ENCODE measurements at places on chromosomes 7 and 10.

DNA sequence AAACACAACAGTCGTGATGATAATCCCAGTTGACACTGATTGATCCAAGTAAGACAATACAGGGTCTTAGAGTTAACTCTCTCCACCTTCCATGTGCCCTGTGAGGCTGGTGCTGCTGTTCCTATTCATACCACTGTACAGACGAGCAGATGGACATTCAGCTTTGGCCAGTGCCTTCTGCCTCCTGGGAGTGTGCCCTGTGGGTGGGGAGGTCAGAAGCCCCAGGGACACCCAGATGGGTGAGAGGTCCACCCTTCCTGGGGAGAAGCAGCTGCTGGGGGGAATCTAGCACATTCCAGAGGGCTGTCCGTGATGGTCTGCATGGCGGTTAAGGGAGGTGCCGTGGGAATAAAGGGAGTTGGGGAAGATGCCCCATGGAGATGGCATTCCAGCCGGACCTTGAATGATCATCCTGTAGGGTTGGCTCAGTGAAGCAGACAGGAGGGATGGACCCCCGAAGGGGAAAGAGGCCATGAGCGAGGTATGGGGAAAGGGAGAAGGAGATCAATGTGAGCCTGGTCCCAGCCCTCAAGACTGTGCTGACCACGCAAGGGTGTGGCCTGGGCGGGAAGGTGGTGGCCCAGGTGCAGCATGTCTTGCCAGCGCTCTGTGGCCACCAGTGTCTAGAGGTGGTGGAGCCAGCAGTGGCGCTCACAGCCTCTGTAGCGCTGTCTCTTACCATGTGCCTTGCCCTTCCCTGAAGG, 74.0 kb downstream of the ADCY1 start:
- DNase-seq: no peak

GRCh38 chr7:46781901-46782439, 799.9 kb downstream of the TNS3 start:
- no peak for DNase-seq

DNA sequence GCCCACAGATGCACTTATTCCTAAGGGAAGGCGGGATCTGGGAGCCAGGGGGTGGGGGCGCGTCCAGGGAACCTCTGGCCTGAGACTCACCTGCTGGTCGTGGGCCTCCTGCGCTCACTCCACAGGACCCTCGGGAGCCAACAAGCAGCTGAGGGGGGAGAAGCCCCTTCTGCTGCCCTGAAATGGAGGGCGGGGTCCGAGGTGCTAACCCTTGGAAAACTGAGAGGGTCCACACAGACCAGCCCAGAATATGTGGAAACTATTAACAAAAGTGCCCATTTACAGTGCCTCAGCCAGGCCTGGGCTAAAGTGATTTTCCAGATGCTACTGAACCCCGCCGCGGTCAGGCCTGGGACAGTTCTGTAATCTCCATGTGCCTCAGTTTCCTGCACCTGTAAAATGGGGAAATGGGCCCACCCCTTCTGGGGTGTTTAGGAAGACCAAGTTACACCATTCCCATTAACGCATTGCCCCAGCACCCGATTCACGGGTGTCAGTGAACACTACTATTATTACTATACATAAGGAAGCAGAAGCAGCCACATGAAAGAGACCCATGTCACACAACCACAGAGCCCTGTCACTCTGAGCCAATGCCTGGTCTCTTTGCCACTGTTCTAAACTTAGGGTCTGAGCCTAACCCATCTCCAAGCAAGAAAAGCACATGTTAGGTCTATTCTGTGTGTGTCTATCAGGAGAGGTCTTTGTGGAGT, 630 bp upstream of the VSTM4 start:
- DNase-seq: no peak

- peak; percentile 52 for DNase-seq
Measured at GRCh38 chr7:22549667-22550513, 49.9 kb upstream of the STEAP1B start.

- DNase-seq: no peak
Measured at GRCh38 chr7:132531562-132531961, 44.7 kb downstream of the PLXNA4 start.

- DNase-seq: no peak
Measured at GRCh38 chr7:112006071-112006470, 200.1 kb downstream of the DOCK4 start.

- DNase-seq: no peak
Measured at GRCh38 chr7:79453266-79453557, 255 bp downstream of the MAGI2 start.

- peak; percentile 59 for DNase-seq
Measured at GRCh38 chr7:90629297-90629918, 33.3 kb downstream of the CDK14 start.

GRCh38 chr10:20109613-20110012, 293.4 kb downstream of the PLXDC2 start:
- no peak for DNase-seq

- DNase-seq: no peak
Measured at GRCh38 chr10:71857934-71858890, 7.2 kb upstream of the PSAP start.

DNA sequence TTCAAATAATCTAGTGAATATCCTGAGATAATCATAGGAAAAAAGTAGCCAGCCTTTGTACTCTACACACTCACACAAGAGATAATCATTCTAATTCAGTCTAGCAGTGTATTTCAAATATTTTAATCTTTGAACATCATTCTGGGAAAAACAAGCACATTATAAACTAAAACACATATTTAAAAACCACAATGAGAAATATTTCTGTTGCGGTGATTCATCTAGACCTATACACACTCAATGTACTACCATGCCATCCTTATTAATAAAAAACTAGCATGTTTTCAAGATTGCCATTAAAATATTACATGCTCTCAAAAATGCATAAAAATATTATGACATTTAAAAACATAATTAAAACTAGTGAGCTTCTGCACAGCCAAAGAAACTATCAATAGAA, 11.8 kb downstream of the COG5 start:
- no peak for DNase-seq

- DNase-seq: no peak
Measured at GRCh38 chr10:110725801-110726630, 81.9 kb downstream of the RBM20 start.

GRCh38 chr10:71213127-71213621, 804 bp downstream of the UNC5B start:
- DNase-seq: peak; percentile 85

DNA sequence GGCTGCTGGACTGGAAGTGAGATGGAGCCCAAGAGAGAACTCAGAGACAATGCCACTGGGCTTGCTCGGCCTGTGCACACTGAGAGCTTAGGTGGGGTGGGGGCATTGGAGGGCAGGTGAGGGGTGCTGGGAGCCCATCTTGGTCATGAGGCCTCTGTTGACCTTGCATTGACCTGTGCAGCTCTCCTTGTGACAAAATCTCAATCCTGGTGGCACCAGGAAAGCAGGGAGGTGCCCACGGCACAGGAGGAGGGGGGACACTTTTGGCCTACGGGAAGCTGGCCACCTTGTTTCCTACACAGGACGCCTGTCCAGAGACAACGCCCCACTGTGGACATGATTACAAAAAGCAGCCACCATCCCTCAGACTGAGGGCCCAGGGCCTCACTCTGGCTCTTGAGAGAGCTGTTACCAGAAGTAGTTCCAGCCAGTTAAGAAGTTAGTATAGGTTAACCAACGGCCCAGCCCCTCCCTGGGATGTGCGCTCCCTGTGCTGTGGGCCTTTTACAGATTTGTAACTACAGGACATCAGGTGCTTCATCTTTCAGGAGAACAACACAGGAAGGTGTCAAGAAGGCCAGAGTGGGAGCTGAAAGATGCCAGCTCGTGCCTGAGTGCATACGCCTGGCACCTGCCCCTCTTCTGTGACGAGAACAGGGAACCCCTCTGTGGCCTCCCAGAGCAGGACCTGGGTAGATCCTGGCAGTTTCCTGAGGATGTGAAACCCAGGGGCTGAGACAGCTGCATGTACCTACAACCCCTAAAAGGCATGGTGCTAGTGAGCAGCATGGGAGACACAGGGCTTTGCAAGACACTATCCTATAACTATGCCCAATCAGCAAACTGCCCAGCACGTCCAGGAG, 10.3 kb downstream of the PKD1L1 start:
- DNase-seq: no peak

DNA sequence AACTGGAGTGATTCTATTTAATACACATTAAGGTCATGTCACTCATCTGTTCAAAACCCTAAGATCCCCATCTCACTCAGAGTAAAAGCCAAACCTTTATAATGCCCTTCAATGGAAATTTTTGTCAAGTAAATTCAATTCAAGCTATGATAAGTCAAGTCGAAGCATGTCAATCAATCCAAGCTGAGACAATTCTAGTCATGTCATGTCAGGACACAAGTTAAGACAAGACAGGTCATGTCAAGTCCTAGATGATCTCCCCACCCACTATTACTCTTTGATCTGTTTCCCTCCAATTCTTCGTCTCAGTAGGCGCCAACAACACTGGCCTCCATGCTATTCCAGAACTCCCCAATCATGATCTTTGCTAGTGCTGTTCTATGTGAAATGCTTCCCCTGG, 141.4 kb downstream of the MAGI2 start:
- DNase-seq: no peak

DNA sequence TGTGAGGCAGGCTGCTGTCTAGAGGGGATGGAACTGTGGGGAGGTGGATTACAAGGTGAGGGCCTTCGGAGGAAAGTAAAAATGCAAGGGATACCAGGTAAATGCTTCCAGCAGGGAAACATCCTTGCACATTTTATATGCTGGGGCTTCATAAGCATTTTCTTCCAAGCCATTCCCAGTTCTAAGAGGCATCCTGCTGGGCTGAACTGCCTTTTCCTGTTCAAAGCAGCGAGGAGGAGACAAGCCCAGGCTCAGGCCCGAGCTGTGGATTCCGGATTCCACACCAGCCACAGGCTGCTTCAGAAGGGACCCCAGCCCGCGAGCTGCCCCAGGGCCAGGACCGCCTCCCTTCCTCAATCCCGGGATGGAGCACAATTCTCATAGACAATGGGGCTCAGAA, 249.7 kb downstream of the TNS3 start:
- no peak for DNase-seq

GRCh38 chr7:92695308-92696261, 105.4 kb upstream of the FAM133B start:
- DNase-seq: no peak

GRCh38 chr7:99729486-99730237, 5.3 kb downstream of the CYP3A7 start:
- DNase-seq: peak; percentile 62

- DNase-seq: no peak
Measured at GRCh38 chr7:154794147-154794780, 208.7 kb downstream of the PAXIP1 start.

- DNase-seq: peak; percentile 48
Measured at GRCh38 chr7:30172451-30172850, 37.7 kb downstream of the MTURN start.

DNA sequence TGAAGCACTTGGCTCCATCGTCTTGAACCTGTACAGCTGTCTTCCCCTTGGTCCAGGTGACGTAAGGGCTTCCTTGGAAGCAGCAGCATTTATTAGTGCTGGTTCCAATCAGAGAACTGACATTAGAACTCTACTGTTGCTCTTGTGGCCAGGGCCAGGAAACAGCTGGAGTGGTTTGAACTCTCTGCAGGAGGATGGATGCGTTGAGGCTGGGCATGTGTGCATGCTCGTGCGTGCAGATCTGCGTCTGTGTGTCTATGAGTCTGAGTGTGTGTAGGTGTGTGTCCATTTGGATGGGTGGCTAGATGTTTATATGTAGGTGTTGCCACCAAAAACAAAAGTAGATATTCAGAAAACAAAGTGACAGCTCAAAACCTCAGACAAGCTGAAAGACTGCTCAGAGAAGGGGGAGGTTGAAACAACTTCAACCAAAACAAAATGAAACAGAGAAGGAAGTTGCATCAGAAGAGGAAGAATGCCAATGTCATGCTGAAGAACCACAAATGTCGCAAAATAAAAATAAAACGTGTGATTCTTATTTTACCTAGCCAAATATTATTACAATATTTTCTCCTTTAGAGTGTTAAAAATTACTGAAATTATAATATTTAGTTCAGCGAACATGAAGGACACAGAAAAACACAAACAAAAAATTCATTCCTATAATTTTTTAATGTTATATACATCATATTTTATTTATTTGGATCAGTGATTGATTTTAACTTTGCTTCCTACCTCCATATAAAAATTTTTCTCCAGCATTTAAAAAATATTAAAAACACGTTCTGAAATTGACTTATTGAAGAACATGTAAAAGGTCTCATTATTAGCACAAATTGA, 96.1 kb upstream of the MKLN1 start:
- no peak for DNase-seq

GRCh38 chr10:124768791-124769190, 22.9 kb downstream of the EEF1AKMT2 start:
- no peak for DNase-seq
